Fibroblast of skin of left biceps (primary cell): ENCODE measurements at places on chromosomes 12 and 14.
A peak's percentile ranks its signal among the peaks of the same experiment; 100 is the strongest.

DNA sequence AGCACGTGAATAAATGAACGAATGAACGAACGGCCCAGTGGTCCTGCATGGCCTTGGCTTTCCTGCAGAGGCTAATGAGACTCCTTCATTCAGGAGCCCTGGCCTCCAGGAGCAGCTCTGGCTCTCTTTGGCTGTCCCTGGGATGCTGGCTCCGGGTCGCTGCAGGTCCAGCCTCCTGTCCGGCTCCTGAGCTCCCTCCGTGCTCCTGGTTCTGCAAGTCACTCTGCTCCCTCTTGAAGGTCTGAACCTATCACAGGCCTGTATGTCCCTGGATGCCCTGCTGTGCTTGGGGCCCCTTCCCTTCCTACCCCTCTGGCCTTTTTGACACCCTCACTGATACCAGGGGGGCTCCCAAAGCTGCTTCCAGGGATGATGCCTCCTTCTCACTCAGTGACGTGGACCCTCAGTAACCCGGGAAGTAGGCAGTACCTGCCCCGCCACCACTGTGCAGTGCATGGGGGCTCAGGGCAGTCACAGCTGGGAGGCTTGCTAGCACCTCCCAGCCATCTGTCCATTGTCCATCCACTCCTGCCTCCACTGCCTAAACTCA, 133.7 kb upstream of the C14orf180 start:
- no peak for DNase-seq

- no peak for DNase-seq
Measured at GRCh38 chr12:65086236-65086635, 34.9 kb downstream of the WIF1 start.

DNA sequence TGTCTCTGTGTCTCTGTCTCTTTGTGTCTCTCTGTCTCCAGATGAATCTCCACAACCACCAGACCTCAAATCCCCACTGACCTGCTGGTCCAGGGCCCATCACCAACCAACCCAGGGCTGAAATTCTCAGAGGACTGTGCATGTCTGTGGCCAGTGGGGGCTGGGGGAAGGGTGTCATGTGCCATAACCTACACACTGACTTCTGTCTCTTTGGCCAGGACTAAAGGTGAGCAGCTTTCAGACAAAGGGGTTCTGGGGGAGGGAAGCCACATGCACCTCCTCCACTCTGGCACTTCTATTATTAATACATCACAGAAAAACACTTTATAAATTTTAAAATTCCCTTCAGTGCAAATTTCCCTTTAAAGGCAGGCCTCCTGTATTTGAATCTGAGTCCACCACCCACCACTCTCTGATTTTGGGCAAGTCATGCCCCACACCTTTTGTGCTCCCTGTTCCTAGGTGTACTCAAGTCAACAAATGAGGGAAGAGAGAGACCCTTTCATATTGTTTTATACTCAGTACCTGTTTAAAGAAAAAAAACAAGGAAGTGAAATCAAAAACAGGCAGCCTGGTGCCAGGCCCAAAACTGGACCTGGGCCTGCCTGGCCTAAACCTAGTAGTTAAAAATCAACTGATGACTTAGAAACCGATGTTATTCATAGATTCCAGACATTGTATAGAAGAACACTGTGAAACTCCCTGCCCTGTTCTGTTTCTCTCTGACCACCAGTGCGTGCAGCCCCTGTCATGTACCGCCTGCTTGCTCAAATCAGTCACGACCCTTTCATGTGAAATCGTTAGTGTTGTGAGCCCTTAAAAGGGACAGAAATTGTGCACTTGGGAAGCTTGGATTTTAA, 80.2 kb downstream of the TUNAR start:
- no peak for DNase-seq

- DNase-seq: no peak
Measured at GRCh38 chr12:17342381-17342961, 736.5 kb upstream of the LMO3 start.

- DNase-seq: no peak
Measured at GRCh38 chr12:47591795-47592194, 114.0 kb downstream of the RPAP3 start.

DNA sequence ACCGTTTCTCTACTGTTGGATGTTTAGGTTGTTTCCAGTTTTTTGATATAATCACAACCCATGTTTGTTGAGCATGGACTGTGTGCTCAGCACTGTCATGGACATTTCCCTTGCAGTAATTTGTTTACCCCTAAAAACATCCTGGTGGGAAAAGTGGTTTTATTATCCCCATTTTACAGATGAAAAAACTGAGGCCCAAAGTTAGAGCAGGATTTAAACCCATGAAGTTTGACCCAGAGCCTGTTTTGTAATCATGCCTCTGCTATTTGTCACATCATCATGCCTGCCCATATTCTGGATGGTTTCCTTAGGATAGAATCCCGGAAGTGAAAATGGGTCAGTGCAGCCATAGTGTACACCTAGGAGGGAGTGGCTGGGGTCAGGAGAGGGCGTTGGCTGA, 17.0 kb upstream of the LRP1-AS start:
- no peak for DNase-seq

GRCh38 chr12:126040307-126040706, 975.1 kb downstream of the AACS start:
- no peak for DNase-seq

DNA sequence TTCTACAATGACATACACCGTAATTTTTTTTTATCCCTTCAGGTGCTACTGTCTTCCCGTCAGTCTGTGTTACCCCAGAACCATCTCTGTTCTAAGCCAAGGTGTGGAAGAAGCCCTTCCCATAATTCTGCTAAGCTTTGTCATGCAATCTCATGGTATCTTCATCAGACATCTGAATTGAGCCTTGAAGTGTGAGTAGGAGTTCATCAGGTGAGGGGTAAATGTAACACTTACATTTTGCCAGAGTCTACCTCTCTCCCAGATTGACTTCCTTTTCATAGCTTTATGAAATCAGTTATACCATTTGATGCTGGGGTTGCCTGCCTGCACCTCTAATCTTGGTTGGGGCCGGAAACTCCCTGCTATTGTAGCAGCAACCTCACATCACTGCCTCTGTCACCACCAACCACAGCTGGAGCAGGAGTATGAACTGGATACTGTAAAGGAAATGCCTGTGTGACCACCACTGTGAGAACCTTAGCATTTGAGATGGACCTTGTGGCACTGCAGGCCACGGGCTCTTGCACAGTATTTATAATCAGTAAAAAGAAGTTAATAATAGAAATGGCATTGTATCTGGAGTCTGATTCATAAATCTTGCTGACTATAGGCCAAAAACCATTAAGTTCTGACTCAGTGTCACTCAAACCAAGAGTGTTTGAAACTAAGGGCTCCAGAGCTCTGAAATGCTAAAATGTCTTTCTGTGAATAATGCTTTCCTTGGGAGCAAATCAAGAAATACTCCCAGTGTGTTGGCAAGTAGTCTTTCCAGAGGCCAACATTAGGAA, 58.7 kb upstream of the STK38L start:
- DNase-seq: no peak

DNA sequence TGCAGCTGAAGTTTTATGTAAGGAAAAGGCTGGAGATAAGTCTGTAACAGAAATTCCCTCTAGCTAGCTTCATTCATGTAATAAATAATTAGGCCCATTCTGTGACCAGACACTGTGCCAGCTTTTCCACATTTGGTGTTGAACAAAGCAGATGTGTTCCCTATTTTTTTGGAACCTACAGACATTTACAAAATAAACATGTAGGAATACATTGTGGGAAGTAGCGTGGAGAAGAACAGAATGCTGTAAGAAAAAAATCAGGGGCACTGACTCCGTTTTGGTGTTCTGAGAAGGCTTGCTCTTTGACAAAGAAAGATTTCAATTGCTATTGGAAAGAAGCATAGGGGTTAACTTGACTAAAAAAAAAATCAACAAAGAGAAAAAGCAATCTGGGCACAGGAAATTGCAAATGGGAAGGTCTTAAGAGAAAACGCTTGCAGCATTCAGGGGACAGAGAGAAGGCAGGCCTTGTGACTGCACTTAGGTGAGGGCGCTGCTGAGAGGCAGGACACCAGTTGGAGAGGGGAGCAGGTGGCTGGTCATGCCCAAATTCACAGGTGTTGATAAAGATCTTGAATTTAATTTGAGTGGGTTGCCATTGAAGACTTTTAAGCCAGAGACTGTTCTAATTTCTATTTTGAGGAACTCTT, 4.0 kb downstream of the FAR2 start:
- no peak for DNase-seq

GRCh38 chr14:59570122-59570521, 6.5 kb downstream of the CCDC175 start:
- DNase-seq: no peak

GRCh38 chr14:63542231-63542999, 762 bp downstream of the PPP2R5E start:
- no peak for DNase-seq

DNA sequence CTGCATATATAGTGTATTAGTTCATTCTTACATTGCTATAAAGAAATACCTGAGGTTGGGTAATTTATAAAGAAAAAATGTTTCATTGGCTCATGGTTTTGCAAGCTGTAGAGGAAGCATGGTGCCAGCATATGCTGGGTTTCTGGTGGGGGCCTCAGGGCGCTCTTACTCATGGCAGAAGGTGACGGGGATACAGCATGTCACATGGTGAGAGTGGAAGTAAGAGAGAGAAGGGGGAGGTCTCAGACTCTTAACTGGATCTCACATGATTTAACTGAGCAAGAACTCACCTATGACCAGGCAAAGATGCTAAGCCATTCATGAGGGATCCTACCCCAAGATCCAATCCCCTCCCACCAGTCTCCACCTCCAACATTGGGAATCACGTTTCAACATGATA, 15.9 kb upstream of the PAWR start:
- no peak for DNase-seq

DNA sequence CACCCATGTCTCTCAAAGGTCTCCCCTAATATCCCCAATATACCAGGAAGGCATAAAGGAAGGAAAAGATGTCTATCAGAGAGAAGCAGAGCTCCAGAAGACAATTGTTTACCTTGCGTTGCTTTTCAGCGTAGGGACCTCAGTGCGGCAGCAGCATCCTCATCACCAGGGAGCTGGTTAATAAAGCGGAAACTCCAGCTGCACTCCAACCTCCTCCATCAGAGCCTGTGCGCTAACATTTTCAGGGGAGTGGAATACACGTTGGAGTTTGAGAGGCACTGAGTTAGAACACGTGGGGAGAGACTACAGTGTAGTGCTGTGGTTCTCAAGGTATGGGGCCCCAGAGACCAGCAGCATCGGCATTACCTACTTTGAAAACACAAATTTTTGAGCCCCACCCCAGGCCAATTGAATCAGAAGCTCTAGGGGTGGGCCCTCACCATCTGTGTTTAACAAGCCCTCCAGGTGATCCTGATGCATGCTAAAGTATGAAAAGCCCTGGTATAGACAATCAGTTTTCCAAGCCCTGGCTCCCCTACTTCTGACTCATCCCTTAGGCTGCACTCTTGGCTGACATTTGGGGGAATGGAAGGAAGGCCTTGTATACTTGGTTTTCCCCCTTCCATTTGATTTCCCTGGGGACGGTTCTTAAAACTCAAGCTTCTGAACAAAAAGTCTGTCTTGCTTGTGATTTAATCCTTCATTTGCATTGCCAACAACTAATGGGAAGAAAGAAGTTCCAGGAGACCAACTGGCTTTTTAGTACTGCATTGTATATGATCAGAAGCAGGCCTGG, 419.0 kb upstream of the CCDC196 start:
- peak; percentile 74 for DNase-seq

- DNase-seq: peak; percentile 45
Measured at GRCh38 chr14:105248368-105249181, at the start of gene BTBD6. Gene BTBD6, plus strand, starts transcription at chr14:105248533. Its CDS starts 179 bp downstream, at chr14:105248712.
